Mucosa of gallbladder (tissue), 1 donor: ENCODE measurements at places on chromosomes 6 and 20. TPM values are rescaled to one million over a fixed set of nuclear protein-coding genes. Genes with fewer than 3 reads are reported as not detected.

SLC22A1 gene
- 8.9 TPM for total RNA-seq

HTR1B gene
- total RNA-seq: 0.58 TPM

- DNase-seq: no peak
These were observed 98.4 kb downstream of the IPCEF1 start for GRCh38 chr6:154258064-154258757.

- peak; percentile 71 for DNase-seq
These were observed 32.2 kb downstream of the CARMIL1 start for GRCh38 chr6:25311331-25311840.

DNA sequence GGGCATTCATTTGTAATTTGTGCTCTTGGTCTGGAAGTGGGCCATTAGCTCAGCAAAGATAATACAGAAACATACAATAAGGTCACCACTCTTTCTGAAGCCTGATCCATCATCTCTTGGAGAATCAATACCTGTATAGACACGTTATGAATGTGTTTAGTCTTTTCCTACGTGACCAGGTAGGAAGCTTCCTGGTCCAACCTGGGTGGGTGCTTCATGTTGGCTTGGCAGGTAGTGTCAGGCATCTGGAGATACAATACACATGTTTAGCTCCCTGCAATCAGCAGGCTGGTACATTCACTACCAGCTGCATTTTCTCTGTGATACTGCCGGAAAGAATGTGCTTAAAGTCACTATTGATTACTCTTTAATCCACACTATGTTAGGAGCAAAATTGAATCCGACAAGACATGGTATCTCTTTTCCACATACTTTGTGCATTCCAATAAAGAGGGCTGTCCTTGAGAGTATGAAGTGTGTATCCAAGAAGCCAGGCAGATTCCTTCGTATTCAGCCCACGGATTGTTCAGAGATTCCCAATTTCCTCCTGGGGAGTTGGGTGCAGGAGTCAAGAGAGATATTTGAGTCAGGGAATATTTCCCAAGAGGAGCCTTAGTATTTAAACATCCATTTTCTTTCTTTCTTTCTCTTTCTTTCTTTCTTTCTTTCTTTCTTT, 49.9 kb upstream of the RANBP9 start:
- no peak for DNase-seq

DNA sequence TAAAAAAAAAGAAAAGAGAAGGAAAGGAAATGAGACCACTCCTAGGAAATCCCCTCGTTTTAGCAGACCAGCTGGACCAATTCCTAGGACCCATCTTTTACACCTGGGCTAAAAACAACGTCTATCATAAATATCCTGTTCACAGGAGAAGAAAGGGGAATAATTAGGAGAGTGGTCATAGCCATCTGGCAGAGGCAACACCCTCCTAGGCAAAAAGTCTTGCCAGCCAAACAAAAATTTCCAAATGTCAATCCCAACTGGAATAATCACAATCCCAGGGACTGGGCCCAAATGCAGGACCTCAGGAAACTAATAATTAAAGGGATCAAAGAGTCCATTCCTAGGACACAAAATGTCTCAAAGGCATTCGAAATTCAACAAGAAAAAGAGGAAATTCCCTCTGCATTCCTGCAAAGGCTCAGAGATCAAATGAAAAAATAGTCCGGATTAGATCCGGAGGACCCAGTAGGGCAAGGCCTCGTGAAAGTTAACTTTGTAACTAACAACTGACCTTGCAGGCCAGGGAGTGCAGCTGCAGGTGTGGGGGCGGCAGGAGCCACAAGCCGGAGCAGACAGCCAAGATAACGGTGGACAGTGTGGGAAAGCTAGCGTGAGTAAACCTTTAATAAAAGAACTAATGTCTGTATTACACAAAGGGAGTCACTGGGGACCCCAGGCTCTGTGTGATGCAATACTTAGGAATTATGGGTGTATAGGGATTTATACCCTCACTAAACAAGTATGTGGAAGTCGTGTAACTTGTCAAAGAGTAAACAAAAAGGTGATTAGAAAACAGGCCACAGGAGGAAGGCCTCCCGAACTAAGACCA, 11.7 kb downstream of the LCA5 start:
- DNase-seq: no peak

DNA sequence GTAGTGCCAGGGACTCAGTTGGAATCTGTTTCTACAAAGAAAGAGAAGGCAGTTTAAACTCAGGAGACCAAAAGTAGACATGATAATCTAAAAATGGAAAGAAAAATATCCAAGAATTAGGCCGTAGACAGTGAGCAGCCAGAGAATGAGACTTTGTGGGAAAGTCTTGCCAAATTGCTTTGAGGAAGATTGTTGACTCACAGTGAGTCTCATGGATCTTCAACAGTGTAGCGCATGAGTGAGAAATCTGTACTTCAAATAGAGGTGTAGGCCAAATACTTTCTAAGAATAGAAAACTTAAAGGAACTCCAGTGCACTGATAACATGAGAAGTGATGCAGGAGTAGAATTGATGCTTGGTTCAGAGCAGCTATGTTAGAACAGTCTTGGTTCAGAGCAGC, 284.5 kb downstream of the HTR1B start:
- no peak for DNase-seq

SAMD10 gene
- total RNA-seq: 12.7 TPM

HLA-DMB gene
- total RNA-seq: 43.2 TPM

- DNase-seq: no peak
These were observed 785.2 kb upstream of the FLRT3 start for GRCh38 chr20:15122613-15123012.

DNA sequence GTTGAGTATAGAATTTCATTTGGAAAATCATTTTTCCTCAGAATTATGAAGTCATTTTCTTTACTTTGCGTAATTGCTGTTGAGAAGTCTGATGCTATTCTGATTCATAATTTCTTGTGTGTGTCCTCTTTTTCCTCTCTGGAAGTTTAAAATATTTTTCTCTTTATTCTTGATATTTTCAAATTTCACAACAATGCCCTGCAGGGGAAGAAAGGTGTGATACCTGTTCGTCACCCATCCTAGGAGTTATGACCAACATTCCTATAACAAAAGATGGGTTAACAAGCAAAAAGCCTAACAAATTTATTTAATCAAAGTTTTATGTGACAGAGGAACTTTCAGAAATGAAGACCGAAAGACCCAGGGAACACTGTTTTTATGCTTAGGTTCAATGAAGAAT, 171.5 kb upstream of the AKIRIN2 start:
- DNase-seq: no peak

DNA sequence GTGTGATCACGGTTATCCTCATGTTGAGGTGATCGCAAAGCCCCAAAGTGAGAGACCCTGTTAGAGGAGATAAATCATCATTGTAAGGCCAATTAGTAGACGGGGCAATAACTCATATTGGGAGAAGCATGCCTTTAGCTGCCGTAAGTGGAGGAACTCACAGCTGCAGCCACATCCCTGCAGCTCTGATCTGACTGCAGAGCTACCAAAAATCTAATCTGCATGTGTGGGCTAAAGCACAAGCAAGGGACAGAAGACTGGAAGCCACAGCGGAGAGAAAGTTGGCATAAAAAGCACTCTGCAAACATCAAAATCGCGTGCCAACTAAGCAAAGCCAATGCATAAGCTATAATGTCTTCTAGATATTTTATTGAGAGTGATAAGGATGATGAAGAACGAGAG, 79.8 kb downstream of the TBC1D7 start:
- DNase-seq: no peak

GRCh38 chr20:49578436-49578835, 10.5 kb upstream of the PTGIS start:
- DNase-seq: no peak

GRCh38 chr6:35192301-35192860, 21.4 kb upstream of the SCUBE3 start:
- no peak for DNase-seq

ITPA gene
- total RNA-seq: 44.4 TPM

DNA sequence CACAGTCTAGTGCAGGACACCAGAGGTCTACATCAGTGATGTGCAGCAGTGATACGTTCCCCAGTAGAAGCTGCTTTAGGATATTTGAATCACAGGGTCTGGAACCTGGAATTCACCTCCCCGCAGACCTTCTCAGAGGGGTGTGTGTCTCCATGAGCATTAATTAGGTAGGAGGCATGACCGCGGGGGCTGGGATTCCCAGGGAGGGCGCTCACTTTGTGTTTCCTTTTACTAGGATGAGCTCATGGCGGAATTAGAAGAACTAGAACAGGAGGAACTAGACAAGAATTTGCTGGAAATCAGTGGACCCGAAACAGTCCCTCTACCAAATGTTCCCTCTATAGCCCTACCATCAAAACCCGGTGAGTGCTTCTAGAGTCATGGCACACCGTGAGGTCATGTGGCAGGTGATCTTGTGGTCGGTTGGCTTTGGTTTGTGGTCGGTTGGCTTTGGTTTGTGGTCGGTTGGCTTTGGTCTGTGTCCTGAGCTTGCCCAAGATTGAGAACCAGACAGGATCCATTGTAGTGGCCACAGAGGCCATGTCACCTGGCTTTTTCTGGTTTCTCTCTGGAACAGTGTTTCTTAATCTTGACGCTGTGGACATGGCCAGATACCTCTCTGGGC, 40.8 kb downstream of the CHMP4B start:
- DNase-seq: no peak

LHFPL5 gene
- total RNA-seq: 0.69 TPM

DNA sequence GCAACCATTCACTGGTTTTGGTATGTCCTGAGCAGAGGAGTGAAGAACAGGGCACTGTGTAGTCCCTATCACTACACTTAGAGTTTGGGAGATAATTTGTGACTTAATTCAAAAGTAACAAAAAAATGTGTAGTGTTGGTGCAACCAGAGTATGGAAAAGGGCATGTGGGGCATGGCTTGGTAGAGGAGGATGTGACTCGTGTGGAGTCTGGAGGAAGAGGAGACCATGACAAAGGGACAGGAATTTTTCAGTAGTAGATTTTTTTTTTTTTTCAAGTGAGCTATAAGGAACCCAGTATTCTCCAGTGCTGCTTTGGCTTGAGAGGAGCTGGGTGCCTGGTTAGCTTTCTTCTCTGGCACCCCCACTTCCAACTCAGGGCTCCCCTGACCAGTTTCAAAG, 5.1 kb downstream of the MTRES1 start:
- no peak for DNase-seq

ULBP1 gene
- total RNA-seq: 0.09 TPM
